Upper lobe of right lung (tissue), 1 donor: ENCODE measurements at places on chromosomes 3 and 15. TPM values are rescaled to one million over a fixed set of nuclear protein-coding genes. Genes with fewer than 3 reads are reported as not detected.

Gene FURIN
- 104 TPM for total RNA-seq

DNA sequence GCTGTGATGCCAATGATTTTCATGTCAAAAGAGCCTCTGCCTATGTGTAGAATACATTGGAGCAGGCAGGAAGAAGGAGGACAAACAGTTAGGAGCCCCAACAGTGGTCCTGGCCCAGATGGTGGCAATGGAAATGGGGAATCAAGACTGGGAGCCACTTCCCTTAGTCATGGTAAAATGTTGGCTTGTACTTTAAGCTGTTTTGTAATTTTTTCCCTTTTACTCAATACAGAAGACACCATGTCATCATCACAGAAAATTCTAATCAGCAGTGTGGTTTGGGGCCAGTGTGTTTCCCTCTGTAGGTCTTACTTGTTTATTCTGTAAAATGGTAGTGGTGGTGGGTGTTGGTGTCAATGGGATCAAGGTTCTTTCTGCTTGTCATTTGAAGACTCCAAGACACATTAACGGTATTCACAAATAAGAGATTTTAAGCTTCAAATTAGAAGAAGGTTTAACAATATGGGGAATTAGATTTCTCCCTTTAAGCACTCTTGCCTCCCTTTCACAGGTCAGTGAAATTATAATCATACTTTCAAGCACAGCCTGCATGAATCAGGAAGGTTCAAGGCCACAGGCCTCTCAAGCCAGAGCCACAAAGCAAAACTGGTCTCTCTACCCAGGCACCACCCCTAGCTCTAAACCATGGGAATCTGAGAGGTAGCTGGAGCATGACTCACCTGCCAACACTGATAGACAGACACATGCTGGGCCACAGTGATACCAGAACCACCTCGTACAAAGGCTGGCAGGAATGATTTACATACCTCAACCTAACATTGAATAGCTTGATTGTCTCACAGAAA is 24.9 kb downstream of the SIAH2 start:
- H3K36me3 ChIP-seq, result peaks cover 10% of the 10 kb centered on the region
- H3K4me1 ChIP-seq, result no peaks in the 10 kb centered on the region
- H3K27ac ChIP-seq, result no peak overlapping the region
- H3K4me3 ChIP-seq, result no peak overlapping the region

DNA sequence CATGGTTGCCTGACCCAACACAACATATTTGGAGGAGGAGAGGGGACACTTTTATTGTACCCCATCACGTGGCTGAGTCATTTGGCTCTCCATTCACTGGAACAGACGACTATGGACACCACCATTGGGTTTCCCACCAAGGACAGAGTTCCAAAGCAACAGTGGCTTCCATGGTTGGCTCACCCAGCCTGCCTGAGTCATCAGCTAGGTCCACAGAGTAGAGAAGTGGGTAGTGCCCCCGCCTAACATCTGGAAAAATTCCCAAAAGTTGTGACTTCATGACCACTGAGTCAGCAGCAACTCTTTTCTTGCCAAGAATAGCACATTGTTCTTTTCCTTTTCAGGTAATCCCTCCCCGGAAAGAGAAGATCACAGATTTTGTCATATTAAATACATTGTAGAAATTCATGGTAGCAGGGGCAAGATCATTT is 3.0 kb upstream of the PPP1R2 start:
- no peak overlapping the region for H3K27ac ChIP-seq
- H3K27me3 ChIP-seq, result no peaks in the 10 kb centered on the region
- no peak overlapping the region for H3K4me3 ChIP-seq
- DNase-seq, result no peak

- no peak overlapping the region for H3K4me3 ChIP-seq
- H3K27ac ChIP-seq, result no peak overlapping the region
- H3K4me1 ChIP-seq, result no peaks in the 10 kb centered on the region
Observed at GRCh38 chr15:46502667-46503066, 867.8 kb downstream of the SQOR start.

GRCh38 chr15:58518626-58519025 is 86.8 kb downstream of the LIPC start:
- no peak overlapping the region for H3K27ac ChIP-seq
- peaks cover 11% of the 10 kb centered on the region for H3K4me1 ChIP-seq
- no peak for DNase-seq
- no peaks in the 10 kb centered on the region for H3K27me3 ChIP-seq
